ENCODE measurements at places on chromosomes 4 and X. TPM values are rescaled to one million over a fixed set of nuclear protein-coding genes. Genes with fewer than 3 reads are reported as not detected.
A peak's percentile ranks its signal among the peaks of the same experiment; 100 is the strongest.

The ASB11 gene
- total RNA-seq: not detected

The SASH3 gene
- total RNA-seq: 133 TPM

DNA sequence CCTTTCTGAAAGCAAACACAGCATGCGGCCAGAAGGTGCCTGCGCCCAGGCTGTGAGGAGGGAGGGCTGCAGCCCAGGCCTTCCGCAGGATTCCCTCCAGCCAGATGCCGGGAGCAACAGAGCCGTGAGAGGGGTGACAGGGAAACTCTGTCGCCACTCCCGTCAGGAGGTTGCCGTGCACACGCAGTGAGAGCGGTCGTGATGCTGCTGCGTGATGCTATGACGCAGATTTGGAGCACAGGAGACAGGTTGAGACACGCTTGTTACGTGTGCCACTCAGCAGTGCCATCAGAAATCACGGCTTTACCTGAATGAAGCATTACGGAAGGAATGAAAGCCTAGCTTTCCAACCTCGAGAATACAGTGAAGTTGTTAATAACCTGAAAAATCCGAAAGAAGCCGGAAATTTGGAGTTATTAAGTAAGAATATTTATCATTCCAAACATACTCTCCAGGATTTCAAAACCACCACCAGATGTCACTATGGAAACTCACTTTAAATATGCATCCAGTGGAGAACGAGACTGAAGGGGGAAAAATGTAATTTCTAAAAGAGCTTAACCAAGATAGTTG lies 54.4 kb downstream of the FAT1 start:
- H3K4me3 ChIP-seq: no peak overlapping the region
- DNase-seq: no peak
- H3K27ac ChIP-seq: no peak overlapping the region
- H3K36me3 ChIP-seq: no peaks in the 10 kb centered on the region

GRCh38 chr4:89755220-89755619 lies 81.7 kb downstream of the SNCA start:
- no peaks in the 10 kb centered on the region for H3K4me1 ChIP-seq
- no peak overlapping the region for H3K27ac ChIP-seq
- H3K27me3 ChIP-seq: no peaks in the 10 kb centered on the region
- H3K36me3 ChIP-seq: no peaks in the 10 kb centered on the region

- no peak for DNase-seq
- H3K27ac ChIP-seq: no peak overlapping the region
- peaks cover 5% of the 10 kb centered on the region for H3K4me1 ChIP-seq
- no peaks in the 10 kb centered on the region for H3K27me3 ChIP-seq
Measured at GRCh38 chr4:118814058-118814457, 21.9 kb downstream of the SEC24D start.

GRCh38 chrX:56986138-56986537 lies 9.2 kb downstream of the SPIN3 start:
- H3K36me3 ChIP-seq: peaks cover 7% of the 10 kb centered on the region
- peaks cover 15% of the 10 kb centered on the region for H3K4me1 ChIP-seq
- H3K27ac ChIP-seq: no peak overlapping the region
- H3K27me3 ChIP-seq: no peaks in the 10 kb centered on the region
- H3K4me3 ChIP-seq: no peak overlapping the region

DNA sequence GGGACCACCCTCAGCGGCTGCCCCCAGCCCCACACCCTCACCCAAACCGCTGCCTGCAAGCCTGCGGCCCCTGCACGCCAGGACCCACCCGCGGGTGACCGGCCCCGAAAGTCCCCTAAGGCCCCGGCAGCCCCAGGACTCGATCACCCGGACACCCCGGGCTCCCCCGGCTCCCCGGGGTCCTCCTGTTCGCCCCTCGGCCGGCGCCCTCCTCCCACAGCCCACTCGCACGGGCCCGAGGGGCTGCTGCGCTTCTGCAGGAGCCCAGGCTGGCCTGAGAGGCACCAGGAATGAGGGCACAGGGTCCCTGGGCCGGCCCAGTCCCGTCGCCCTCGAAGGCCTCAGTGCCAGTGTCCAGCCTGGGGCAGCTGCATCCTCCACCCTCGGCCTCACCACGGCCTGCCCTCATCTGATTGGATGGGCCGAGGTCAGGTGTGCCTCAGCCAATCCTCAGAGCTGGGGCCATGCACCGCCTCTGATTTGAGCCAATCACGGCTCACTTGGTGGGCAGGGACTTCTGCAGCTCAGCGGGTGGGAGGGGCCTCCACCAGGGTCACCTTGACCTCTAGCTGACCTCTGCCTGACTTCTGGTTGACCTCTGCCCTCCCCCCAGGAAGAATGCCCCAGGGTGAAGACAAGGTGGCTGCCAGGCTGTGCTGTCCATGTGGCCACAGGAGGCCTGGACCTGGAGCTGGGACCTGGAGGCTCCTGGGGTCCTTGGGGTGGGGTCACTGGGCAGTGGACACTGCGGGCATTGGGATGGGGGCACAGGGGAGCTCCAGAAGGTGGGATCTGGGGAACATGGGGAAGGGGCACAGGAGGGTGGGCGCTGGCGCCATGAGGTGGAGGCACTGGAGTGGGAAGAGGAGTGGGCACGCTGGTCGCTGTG lies 97.6 kb upstream of the NKX1-1 start:
- peaks cover 4% of the 10 kb centered on the region for H3K27me3 ChIP-seq
- no peak overlapping the region for H3K27ac ChIP-seq
- H3K4me3 ChIP-seq: no peak overlapping the region

DNA sequence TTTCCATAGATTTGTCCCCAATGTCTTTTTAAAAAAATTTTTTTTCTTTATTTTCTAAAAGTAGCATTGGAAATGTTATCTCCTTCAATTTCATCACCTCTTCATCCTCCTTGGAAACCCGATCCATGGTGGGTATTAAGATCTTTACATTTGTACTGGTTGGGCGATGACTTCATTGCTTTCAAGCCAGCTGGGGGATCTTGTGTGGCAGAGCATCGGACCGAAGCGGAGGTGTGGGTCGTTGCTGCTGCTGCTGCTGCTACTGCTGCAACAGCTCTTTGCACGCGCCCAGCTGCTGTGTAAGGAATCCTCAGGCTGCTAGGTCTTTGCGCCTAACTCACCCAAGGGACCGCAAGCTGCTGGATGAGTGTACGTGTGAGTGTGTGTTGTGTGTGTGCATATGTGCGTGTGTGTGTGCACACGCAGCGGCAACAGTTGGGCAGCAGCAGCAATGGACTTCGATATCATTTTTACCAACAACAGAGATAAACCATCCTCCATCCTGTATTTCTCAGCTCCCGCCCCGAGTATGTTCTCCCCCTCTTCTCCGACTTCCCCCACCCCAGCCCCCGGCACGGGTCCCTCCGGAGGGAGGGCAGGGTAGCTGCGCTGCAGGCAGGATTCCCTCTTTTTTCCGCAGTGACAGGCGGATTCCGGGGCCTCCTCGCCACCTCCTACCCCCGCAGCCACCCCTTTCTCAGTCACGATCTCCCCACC lies 768 bp upstream of the CDKL5 start:
- peaks cover 9% of the 10 kb centered on the region for H3K4me1 ChIP-seq
- H3K4me3 ChIP-seq: peak overlapping the region; percentile 77
- DNase-seq: peak; percentile 45
- H3K27ac ChIP-seq: no peak overlapping the region
- H3K27me3 ChIP-seq: peaks cover 3% of the 10 kb centered on the region

- no peak for DNase-seq
- no peaks in the 10 kb centered on the region for H3K27me3 ChIP-seq
Measured at GRCh38 chr4:22323691-22324090, 192.2 kb downstream of the ADGRA3 start.

GRCh38 chr4:113586072-113586471 lies 175.5 kb downstream of the CAMK2D start:
- no peak overlapping the region for H3K27ac ChIP-seq
- DNase-seq: no peak
- H3K27me3 ChIP-seq: no peaks in the 10 kb centered on the region
- peaks cover 19% of the 10 kb centered on the region for H3K4me1 ChIP-seq
- no peak overlapping the region for H3K4me3 ChIP-seq
- H3K36me3 ChIP-seq: peaks cover 24% of the 10 kb centered on the region

- H3K36me3 ChIP-seq: peaks cover 3% of the 10 kb centered on the region
- no peaks in the 10 kb centered on the region for H3K4me1 ChIP-seq
- H3K27ac ChIP-seq: no peak overlapping the region
- no peak for DNase-seq
Measured at GRCh38 chr4:25694466-25694865, 38.8 kb downstream of the SLC34A2 start.

DNA sequence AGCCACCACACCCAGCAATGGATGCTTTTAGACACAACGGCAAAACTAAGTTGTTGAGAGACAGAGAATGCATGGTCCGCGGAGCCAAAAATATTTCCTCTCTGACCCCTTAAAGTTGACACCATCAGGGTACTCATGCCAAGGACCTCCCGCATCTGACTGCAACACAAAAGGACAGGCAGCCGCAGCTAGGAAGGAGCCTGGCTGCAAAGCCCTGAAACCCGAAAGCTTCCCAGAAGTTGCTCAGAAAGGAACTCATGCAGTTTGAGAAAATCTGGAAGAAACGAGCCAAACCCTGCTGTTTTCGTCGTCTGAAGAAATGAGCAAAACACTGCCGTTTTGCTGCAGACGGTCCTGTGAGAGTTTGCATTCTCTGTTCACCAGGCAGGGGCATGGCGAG lies 16.5 kb downstream of the DHRSX start:
- no peaks in the 10 kb centered on the region for H3K27me3 ChIP-seq
- DNase-seq: no peak
- H3K27ac ChIP-seq: no peak overlapping the region
- H3K4me3 ChIP-seq: no peak overlapping the region

GRCh38 chr4:52937829-52938228 lies 75.7 kb downstream of the RASL11B start:
- H3K27me3 ChIP-seq: no peaks in the 10 kb centered on the region
- H3K27ac ChIP-seq: no peak overlapping the region
- H3K36me3 ChIP-seq: peaks cover 3% of the 10 kb centered on the region
- H3K4me3 ChIP-seq: no peak overlapping the region

DNA sequence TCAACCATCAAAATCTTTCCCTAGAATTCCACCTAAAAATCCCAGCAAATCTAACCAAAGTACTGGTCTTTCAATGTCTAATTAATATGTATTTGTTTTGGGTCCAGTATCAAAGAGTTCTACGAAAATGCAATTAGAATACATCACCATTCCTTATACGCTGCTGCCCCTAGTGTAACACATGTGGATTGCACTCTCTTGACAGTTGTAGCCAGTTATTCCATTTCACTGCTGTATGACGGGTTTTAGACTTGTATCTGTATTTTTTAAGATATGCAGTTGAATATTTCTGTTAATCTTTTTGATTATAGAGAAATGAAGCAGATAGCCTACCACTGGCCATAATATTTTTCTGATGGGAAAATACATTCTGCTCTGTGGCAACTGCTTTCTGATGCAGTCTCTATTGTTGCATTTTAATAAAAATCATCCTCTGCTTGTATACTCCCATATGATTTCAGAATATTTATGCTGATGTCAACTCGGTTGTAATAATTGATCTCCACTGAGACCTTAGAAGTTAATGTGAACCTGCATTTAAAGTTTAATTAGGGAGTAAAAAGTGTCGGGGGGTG lies 17.1 kb upstream of the PAGE2B start:
- no peak overlapping the region for H3K27ac ChIP-seq
- H3K4me3 ChIP-seq: peak overlapping the region; percentile 35
- H3K4me1 ChIP-seq: peaks cover 18% of the 10 kb centered on the region
- peak; percentile 23 for DNase-seq

GRCh38 chr4:83113429-83113786 lies 1.1 kb downstream of the PLAC8 start:
- H3K4me1 ChIP-seq: peaks cover 41% of the 10 kb centered on the region
- peaks cover 3% of the 10 kb centered on the region for H3K36me3 ChIP-seq
- H3K4me3 ChIP-seq: peak overlapping the region; percentile 77
- no peaks in the 10 kb centered on the region for H3K27me3 ChIP-seq

DNA sequence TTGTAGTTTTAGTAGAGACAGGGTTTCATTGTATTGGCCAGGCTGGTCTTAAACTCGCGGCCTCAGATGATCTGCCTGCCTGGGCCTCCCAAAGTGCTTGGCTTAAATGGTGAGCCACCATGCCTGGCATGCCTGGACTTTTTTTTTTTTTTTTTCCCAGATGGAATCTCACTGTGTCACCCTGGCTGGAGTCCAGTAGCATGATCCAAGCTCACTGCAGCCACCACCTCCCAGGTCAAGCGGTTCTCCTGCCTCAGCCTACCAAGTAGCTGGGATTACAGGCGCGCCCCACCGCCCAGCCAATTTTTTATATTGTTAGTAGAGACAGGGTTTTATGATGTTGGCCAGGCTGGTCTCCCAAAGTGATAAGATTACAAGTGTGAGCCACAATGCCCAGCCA lies 8.4 kb downstream of the UBE2K start:
- no peak overlapping the region for H3K4me3 ChIP-seq
- DNase-seq: no peak
- H3K36me3 ChIP-seq: peaks cover 4% of the 10 kb centered on the region

DNA sequence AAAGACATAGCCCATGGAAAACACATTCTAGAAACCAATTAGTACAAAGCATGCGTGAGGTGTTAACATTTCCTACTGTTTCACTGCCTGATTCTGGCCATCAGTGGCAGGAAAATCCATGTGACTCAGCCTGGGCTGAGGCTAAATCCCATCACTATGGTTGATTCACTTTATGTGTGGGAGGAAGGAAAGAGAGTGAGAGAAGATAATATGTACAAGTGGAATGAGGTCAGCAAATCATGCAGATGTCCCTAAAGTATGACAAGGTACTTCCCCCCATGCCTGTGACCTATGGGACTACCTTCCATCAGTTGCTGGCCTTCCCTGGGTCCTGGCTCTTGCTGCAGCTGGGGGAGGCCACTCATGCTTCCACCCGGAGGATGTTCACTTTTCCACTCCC lies 64.2 kb upstream of the MAP3K15 start:
- no peak overlapping the region for H3K4me3 ChIP-seq
- DNase-seq: peak; percentile 22
- peak overlapping the region; percentile 65 for H3K27ac ChIP-seq
- peaks cover 27% of the 10 kb centered on the region for H3K4me1 ChIP-seq
- H3K27me3 ChIP-seq: no peaks in the 10 kb centered on the region
- peaks cover 13% of the 10 kb centered on the region for H3K36me3 ChIP-seq

- H3K36me3 ChIP-seq: no peaks in the 10 kb centered on the region
- no peak for DNase-seq
- no peak overlapping the region for H3K4me3 ChIP-seq
- H3K4me1 ChIP-seq: no peaks in the 10 kb centered on the region
- H3K27ac ChIP-seq: no peak overlapping the region
Measured at GRCh38 chr4:154435895-154436294, 55.7 kb downstream of the DCHS2 start.

- no peak overlapping the region for H3K4me3 ChIP-seq
- no peak overlapping the region for H3K27ac ChIP-seq
- peaks cover 15% of the 10 kb centered on the region for H3K36me3 ChIP-seq
- peaks cover 20% of the 10 kb centered on the region for H3K4me1 ChIP-seq
Measured at GRCh38 chrX:9676306-9676705, 89.3 kb downstream of the GPR143 start.

DNA sequence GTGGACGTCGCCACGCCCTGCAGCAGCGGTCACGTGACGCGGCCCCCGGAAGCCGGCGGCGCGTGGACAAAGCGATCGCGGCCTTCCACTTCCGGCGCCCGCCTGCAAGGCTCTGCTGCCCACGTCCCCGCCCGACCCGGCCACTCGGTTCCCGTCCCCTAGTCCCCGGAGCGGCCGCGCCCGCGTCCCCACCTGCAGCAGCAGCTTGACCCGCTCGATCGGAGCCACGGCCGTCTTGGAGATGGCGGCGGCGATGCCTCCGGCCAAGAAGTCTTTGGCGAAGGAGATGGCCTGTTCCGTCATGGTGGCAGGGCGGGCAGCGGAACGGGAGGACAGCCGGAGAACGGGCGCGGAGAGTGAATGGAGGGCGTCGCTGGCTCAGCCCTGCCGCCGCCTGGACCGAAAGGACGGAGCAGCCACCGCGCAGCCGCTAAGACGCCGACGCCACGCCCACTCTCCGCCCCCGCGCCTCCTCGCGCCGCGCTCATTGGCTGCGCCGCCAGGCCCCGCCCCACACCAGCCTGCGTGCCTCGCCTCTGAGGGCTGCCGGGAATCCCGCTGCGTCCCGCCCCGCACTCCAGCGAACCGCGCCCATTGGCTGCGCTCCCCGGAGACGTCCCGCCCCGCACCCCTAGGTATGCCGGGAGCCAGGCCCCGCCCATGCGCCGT lies at the start of gene SLC25A6:
TSS of gene SLC25A6 (minus strand) at position 407 of the 669 bp plus-strand sequence. CDS start at position 303, 104 bp downstream.
- peak within 1 kb of the TSS; percentile 96 for H3K27ac ChIP-seq
- no peaks in the 10 kb centered on the region for H3K27me3 ChIP-seq
- peak within 1 kb of the TSS; percentile 84 for H3K4me3 ChIP-seq
- peaks cover 56% of the 10 kb centered on the region for H3K36me3 ChIP-seq

All from activated CD4-positive, alpha-beta memory T cell treated with anti-CD3 and anti-CD28 coated beads for 36 hours (primary cell).